ENCODE measurements at places on chromosomes 16 and 17.

GRCh38 chr17:61827649-61828395 lies 35.5 kb downstream of the BRIP1 start:
- no peak for DNase-seq

GRCh38 chr17:1360975-1361374 lies 39.0 kb downstream of the YWHAE start:
- DNase-seq = no peak

GRCh38 chr16:23428351-23428750 lies 24.6 kb downstream of the COG7 start:
- DNase-seq = no peak

GRCh38 chr16:80210787-80211186 lies 330.0 kb upstream of the DYNLRB2 start:
- DNase-seq = no peak

DNA sequence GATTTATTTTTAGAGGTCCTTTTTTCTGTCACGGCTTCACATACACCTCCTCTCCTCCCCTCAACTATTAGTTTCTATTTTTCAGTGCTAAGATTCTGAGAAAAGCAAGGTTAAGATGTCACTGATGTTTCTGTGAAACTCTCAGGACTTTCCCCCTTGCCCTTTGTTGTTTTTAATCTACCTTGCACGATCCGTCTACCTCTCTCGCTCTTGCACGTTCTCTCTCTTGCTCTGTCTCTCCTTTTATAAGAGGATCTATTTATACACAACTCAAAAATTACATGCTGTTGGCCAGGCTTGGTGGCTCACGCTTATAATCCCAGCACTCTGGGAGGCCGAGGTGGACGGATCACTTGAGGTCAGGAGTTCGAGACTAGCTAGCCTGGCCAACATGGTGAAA lies 43.6 kb downstream of the RPA1 start:
- no peak for DNase-seq

Data from stimulated activated CD8-positive, alpha-beta memory T cell treated with anti-CD3 and anti-CD28 coated beads, Interleukin-15, amount 100 ng/mL, for 4 hours (primary cell).